ENCODE measurements at places on chromosomes 5 and 9. TPM values are rescaled to one million over a fixed set of nuclear protein-coding genes. Genes with fewer than 3 reads are reported as not detected.

DNA sequence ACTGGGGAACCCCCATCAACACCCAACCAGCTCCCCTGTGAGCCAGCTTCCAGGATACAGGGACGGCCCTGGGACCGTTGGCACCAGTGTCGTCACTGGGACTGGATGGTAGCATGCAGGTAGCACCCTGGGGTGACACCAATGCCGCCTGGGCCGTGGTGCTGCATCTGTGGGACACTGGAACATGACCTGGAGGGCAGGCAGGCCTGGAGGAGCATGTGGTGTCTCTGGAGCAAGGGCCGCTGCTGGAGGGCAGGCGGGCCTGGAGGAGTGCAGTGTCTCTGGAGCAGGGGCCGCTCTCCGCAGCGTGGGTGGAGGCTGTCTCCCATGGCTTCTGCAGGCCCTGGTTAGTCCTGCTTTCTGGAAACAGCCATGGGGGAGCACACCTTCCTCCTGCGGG lies 13.1 kb downstream of the LPCAT1 start:
- DNase-seq, result peak; percentile 6

- DNase-seq, result peak; percentile 58
Measured at GRCh38 chr5:32193591-32193990, 19.5 kb upstream of the GOLPH3 start.

GRCh38 chr5:488744-489688 lies 35.2 kb downstream of the SLC9A3 start:
- DNase-seq, result no peak

The SOX30 gene
- not detected for total RNA-seq

The NEUROG1 gene
- total RNA-seq, result not detected

The TOR4A gene
- total RNA-seq, result 17.7 TPM

The C6 gene
- total RNA-seq, result 16.6 TPM

The SPINK6 gene
- total RNA-seq, result 1.6 TPM

Data from omental fat pad (tissue), 4 donors.